ENCODE measurements at places on chromosomes 4 and X. TPM values are rescaled to one million over a fixed set of nuclear protein-coding genes. Genes with fewer than 3 reads are reported as not detected.

- peaks cover 21% of the 10 kb centered on the region for H3K36me3 ChIP-seq
- peak overlapping the region; percentile 89 for H3K4me3 ChIP-seq
- H3K27me3 ChIP-seq: no peaks in the 10 kb centered on the region
- no peak for DNase-seq
Measured at GRCh38 chrX:155611302-155611701, 1.4 kb downstream of the TMLHE start.

- no peak overlapping the region for H3K4me3 ChIP-seq
- H3K36me3 ChIP-seq: no peaks in the 10 kb centered on the region
- peaks cover 3% of the 10 kb centered on the region for H3K27me3 ChIP-seq
- H3K4me1 ChIP-seq: peaks cover 21% of the 10 kb centered on the region
- DNase-seq: peak; percentile 29
- H3K27ac ChIP-seq: no peak overlapping the region
Measured at GRCh38 chr4:99404595-99405287, 30.4 kb downstream of the ADH7 start.

DNA sequence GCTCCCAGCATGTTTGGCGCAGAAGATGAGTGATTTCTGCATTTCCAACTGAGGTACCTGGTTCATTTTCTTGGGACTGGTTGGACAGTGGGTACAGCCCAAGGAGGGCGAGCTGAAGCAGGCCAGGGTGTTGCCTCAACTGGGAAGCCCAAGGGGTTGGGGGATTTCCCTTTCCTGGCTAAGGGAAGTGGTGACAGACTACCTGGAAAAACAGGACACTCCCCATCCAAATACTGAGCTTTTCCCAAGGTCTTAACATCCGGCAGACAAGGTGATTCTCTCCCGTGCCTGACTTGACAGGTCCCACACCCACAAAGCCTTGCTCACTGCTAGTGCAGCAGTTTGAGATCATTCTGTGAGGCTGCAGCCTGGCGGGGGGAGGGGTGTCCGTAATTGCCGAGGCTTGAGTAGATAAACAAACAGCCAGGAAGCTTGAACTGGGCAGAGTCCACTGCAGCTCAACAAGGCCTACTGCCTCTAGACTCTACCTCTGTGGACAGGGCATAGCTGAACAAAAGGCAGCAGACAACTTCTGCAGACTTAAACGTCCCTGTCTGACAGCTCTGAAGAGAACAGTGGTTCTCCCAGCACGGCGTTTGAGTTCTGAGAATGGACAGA lies 307.7 kb upstream of the ARSJ start:
- no peaks in the 10 kb centered on the region for H3K4me1 ChIP-seq
- H3K27ac ChIP-seq: no peak overlapping the region
- H3K27me3 ChIP-seq: no peaks in the 10 kb centered on the region

- H3K4me3 ChIP-seq: no peak overlapping the region
- no peaks in the 10 kb centered on the region for H3K36me3 ChIP-seq
- H3K27me3 ChIP-seq: peaks cover 11% of the 10 kb centered on the region
- no peak overlapping the region for H3K27ac ChIP-seq
- DNase-seq: no peak
Measured at GRCh38 chr4:41660352-41660751, 88.2 kb downstream of the PHOX2B start.

DNA sequence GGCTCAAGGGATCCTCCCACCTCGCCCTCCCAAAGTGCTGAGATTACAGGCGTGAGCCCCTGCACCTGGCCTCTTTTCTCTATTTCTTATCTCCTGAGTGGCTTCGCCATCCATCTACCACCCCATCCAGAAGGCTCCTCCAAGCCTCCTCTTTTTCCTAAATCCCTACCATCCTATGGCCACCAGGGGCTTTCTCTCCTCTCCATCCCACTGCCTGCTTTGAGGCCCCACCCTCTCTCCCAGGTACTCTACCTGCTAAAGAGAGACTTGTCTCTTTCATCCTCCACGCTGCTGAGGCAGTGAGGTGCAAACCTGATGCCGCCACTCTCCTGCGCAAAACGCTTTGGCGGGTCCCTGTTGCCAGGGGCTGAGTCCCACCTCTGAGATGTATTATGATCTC lies 7.0 kb downstream of the RS1 start:
- DNase-seq: no peak
- H3K4me3 ChIP-seq: no peak overlapping the region
- H3K27ac ChIP-seq: no peak overlapping the region
- peaks cover 8% of the 10 kb centered on the region for H3K4me1 ChIP-seq
- H3K27me3 ChIP-seq: no peaks in the 10 kb centered on the region
- H3K36me3 ChIP-seq: no peaks in the 10 kb centered on the region

GRCh38 chrX:141314441-141314840 lies 72.1 kb upstream of the SPANXC start:
- H3K4me3 ChIP-seq: no peak overlapping the region
- H3K36me3 ChIP-seq: no peaks in the 10 kb centered on the region
- no peaks in the 10 kb centered on the region for H3K27me3 ChIP-seq
- no peak for DNase-seq
- no peak overlapping the region for H3K27ac ChIP-seq

DNA sequence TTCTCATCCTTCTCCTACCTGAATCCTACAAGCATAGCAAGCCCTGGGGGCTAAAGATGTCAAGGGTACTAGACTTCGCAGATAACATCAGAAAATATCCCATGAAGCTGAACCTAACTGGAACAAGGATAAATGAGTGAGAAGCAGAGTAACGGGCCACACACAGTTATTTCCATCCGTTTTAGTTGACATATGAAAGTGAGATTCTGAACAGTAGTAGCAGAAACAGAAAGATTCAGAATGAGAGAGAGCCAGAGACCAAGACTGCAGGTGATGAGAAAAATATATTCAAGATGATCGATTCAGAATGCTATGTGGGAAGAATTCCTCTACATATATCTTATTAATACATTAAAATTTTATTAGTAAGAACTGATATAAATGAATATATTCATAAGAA lies 165.1 kb downstream of the TSPAN5 start:
- H3K27ac ChIP-seq: no peak overlapping the region
- no peaks in the 10 kb centered on the region for H3K27me3 ChIP-seq
- H3K36me3 ChIP-seq: peaks cover 1% of the 10 kb centered on the region
- DNase-seq: no peak

DNA sequence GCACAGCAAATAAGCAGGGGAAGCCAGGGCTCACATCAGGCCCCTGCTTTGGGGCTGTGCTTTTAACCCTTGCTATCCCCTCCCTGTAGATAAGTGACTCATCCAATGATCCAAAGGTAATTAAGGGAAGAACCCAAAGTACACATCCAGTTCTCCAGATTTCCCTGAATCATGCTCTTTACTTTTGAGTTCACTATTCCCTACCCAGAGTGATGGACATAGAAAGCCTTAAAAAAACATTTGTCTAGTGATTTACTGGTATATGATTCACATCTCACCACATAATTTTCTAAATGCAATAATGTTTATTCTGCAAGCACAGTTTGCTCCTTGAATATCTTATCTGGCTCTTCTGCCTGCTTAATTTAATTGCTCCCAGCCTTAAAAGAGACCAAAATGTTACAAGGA lies 136.2 kb downstream of the PPP3CA start:
- H3K27ac ChIP-seq: no peak overlapping the region
- H3K36me3 ChIP-seq: peaks cover 2% of the 10 kb centered on the region
- no peaks in the 10 kb centered on the region for H3K27me3 ChIP-seq
- no peak for DNase-seq

GRCh38 chr4:156659570-156659969 lies 312.0 kb downstream of the PDGFC start:
- no peaks in the 10 kb centered on the region for H3K27me3 ChIP-seq
- no peaks in the 10 kb centered on the region for H3K4me1 ChIP-seq
- no peak overlapping the region for H3K27ac ChIP-seq
- no peaks in the 10 kb centered on the region for H3K36me3 ChIP-seq
- DNase-seq: no peak

- no peak overlapping the region for H3K4me3 ChIP-seq
- no peak overlapping the region for H3K27ac ChIP-seq
- no peak for DNase-seq
Measured at GRCh38 chr4:849478-850175, 23.7 kb upstream of the CPLX1 start.

GRCh38 chr4:151859641-151860040 lies 98.8 kb upstream of the GATB start:
- no peak for DNase-seq
- H3K4me1 ChIP-seq: no peaks in the 10 kb centered on the region
- H3K4me3 ChIP-seq: no peak overlapping the region
- no peaks in the 10 kb centered on the region for H3K36me3 ChIP-seq
- H3K27me3 ChIP-seq: no peaks in the 10 kb centered on the region

- no peak for DNase-seq
- peak overlapping the region; percentile 81 for H3K27ac ChIP-seq
- no peak overlapping the region for H3K4me3 ChIP-seq
- H3K4me1 ChIP-seq: peaks cover 17% of the 10 kb centered on the region
Measured at GRCh38 chr4:122658377-122658776, 37.5 kb upstream of the IL21 start.

DNA sequence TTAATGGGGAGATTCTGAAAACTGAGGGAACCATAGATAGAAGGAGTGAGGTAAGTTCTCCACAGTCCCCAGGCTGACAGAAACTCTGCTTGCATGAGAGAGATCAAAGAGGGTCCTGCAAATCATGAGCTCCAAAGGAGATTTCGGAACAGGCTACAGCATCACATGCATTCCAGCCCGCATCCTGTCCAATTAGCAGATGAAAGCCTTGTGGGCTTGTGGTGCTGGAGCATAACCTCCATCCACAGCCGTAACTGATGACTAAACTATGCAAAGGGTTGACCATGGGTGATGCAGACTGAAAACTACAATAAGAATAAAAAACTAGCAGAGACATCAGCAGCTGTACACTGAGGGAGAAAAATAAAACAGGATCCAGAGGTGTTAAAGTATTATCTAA lies 654.5 kb downstream of the TLL1 start:
- no peak overlapping the region for H3K4me3 ChIP-seq
- H3K36me3 ChIP-seq: no peaks in the 10 kb centered on the region
- no peak for DNase-seq

Gene PNMA5
- not detected for total RNA-seq

Gene CWH43
- total RNA-seq: not detected

Gene CCKAR
- total RNA-seq: not detected
